Activated T-cell treated with anti-CD3 and anti-CD28 coated beads, Interleukin-2, amount 50 U/mL, for 1 hour (primary cell): ENCODE measurements at places on chromosomes 3 and 15.

DNA sequence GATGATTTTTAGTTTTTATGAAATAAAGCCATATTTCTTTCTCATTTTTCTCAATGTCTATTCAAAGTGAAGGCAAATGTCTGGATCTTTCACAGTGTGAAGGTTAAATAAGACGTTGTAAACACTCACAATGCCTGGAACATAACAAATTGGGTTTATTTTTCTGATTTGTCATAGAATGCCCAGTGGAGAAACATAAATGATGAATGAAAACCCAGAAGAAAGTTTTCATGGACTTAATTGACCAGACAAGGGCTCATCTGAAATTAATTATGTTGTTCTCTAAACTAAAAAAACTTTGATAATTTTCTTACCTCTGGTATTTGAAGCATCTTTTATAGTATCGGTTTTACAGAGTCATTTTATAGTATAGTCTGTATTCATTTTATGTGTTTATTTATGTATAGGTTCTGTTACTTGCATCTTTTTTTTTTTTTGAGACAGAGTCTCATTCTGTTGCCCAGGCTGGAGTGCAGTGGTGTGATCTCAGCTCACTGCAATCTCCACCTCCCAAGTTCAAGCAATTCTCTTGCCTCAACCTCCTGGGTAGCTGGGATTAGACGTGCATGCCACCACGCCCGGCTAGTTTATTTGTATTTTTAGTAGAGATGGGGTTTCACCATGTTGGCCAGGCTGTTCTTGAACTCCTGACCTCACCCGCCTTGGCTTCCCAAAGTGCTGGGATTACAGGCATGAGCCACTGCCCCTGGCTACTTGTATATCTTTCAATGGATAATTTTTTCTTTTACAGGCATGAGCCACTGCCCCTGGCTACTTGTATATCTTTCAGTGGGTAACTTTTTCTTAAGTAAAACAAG, 15.1 kb upstream of the BNIP2 start:
- no peak for DNase-seq

DNA sequence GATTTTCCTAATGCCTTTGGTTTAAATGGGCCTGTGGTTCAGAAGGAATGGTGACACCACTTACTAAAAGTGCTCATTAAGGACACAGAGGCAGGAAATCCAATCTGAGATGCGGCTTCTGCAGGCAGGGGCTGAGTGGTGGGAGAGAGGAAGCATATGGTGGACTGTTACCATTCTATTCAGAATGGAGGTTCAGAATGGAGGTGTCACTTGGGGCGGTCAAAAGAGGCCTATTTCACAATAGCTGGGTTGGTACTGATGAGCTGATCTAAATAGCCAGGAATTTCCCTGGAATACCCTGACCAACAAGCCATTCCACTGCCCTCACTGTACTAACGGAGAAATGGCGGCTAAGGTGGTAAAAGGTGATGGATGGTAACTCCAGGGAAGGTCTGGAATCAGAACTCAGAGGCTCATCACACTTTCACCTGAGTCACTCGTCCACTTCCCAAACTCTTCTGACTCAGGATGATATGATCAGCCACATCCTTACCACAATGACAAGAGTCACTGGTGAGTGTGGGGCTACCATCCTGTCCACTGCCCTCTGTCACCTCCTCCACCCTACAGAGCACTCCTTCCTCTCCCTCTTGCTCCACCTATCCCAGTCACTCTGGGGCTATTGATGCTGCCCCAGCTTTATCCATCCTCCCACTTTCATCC, 15.7 kb downstream of the RFT1 start:
- no peak for DNase-seq

DNA sequence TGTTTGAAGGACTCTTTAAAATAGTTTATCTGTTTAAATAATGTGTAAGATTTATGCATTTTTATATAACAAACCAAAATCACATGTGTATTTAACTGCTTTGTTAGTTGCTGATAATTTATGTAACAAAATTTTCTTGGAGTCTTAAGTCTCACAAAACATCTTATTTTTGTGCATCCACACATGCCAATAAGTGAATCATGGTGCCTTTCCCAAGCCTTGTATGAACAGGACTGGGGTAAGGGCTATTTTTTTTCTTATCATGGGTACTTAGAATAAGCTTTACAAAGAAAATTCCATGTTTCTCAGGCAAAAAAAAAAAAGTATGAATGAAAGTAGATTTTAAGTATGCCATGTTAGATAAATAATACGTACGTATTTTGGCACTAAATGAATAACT, 132.9 kb upstream of the LRRFIP2 start:
- no peak for DNase-seq

GRCh38 chr15:71939981-71940588, 129.7 kb downstream of the NR2E3 start:
- DNase-seq = no peak

DNA sequence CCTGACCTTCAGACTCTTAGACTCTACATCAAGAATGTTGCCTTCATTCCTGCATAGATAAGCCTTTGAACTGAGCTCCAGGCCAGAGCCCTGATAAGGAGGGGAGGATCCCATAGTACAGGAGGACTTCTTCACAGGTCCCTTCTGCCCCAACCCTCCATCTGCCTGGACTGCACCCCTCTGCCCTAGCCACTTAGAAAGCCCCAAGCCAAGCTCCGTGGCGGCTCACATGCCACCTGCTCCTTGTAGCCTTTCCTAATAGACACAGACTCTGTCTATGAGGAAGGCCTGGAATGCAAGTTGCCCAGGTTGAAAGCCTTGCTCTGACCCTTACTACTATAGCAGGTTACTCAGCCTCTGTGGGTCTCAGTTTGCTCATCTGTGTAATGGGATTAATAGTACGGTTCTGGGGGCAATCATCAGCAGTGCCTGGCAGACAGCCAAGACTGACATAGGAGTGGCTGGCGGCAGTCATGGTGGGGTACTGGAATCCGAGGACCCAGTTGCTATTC, 11.6 kb downstream of the PCSK6 start:
- no peak for DNase-seq

DNA sequence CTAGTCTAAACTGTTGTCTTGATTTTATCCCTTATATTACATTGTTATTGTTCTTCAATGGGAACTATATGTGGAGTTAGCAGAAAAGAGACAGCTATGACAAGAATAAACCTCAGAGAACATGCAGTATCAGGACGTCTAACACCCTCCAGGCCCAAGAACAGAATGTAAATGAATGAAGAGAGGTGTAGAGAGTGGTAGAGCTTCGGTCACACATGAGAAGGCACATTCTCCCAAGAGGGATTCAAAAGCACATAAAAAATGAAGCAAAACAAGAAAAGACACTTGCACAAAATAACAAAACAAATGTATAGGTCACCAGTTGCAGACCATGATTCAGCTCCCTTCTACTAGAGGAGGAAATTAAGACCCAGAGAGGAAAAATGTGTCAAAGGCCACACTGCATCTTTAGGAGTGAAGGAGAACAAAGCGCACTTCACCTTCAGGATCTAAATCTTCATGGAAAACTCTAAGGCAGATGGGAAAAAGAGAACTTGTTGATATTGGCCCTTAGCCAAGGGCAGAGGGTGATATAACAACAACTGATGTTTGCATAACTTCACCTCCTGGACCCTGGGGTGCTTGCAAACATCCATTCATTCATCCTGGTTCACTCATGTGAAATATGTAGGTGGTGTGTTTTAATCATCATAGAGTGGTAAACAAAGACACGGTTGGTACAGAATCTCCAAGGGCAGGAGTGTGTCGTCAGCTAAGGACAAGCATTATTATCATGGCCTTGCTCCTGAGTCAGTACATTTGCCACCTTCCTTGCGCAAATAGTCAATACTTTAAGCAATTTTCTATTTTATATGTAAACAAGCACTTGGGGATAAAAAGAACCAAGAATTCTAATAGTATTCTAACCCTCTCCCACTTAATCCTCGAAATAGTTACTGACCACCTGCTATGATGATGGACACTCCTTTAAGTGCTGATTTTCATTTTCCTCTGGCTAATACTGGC, 8.8 kb downstream of the NEK10 start:
- DNase-seq = no peak

- no peak for DNase-seq
These were observed 720.9 kb upstream of the SEMA6D start for GRCh38 chr15:46996359-46996758.

DNA sequence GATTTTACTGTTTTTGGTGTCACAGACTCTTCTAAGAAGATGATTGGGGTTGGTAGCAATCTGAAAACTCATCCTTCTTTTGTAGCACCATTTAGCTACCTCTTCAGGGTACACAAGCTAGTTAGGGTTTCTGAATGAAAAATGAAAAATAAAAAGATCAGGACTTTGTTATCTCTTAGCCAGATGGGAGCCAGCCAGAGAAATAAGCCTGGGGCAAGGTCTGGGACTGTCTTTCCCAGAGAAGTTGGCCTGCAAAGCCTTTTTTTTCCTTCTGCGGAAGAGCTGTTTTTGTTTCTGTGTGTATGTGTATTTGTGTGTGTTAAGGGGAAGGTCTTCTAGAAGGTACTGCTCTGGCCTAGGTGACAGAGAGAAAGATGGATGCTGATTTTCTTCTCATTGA, 150.7 kb upstream of the AGTR1 start:
- DNase-seq = no peak

- DNase-seq = no peak
These were observed 13.8 kb downstream of the EIF3J start for GRCh38 chr15:44550734-44551133.

DNA sequence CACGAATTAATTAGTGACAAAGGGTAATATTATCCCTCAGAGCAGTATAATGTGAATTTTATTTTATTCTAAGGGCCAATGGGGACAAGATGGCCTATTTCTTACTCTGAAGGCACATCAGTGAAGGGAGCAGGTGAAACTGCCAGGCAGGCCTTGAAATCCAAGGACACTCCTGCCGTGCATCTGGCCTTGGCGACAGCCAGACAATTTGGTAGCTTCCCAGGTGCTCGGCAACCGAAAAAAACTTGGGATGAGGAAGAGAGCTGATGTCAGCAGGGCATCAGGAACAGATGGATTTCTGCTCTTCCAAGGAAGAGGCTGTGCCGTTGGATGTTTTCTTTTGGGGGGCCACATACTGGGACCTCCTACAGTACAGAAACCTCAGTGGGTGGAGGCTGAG, 83.2 kb upstream of the ADAMTSL3 start:
- no peak for DNase-seq

DNA sequence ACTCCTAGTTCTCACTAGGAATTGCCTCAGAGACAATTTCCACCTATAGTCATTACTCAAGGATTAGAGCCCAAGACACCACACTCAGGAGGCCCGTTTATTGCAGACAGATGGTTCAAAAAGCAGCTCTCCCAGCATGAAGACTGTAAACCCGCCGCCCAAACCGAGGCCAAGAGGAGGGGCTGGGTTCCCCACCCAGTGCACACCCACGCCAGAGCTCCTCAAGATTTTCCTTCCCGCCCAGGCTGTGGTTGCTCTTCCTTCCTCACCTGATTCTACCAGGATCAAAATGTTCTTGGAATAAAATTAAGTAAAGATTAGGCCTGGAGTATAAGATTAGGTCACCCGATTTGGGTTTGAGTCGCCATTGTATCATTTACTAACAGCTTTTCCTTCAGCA, 364.4 kb downstream of the MECOM start:
- no peak for DNase-seq

GRCh38 chr3:146536681-146537080, 7.7 kb downstream of the PLSCR1 start:
- DNase-seq = no peak

- no peak for DNase-seq
These were observed 12.8 kb downstream of the LYSMD2 start for GRCh38 chr15:51724673-51725072.
